Left ventricle myocardium inferior (tissue), 1 donor: ENCODE measurements at places on chromosomes 12 and 14.
A peak's percentile ranks its signal among the peaks of the same experiment; 100 is the strongest.

DNA sequence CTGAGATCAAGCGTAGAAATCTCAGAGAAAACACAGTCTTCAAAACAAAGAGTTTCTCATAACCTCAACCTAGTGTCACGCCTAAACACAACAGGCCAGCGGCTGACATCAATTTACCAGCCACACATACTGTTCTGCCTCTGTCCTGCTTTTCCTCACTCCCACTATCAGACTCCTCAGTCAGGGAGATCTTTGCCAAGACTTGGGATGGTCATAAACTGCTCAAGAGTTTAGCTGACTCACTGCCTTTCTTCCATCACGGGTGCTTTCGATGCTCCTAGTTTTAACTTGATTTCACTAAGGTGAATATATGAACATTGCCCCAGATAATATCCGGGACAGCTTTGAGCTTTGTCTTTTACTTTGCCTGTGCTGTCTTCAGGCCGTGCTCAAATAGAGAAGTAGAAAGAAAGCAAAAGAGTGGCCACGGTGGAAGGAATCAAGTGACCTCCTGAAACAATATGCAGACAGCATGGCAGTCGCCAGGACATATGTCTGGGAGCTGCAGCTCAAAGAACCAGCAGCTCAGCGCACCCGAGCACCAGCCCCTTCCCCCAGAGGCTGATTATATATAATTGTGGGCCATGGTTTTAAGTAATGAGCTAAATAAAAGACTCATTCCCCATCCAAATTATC, 12.1 kb downstream of the MDM1 start:
- DNase-seq = peak; percentile 19

- DNase-seq = no peak
These were observed 18.3 kb upstream of the ATP2A2 start for GRCh38 chr12:110262442-110263388.

GRCh38 chr12:119786539-119786938, 90.6 kb downstream of the CIT start:
- DNase-seq = peak; percentile 18

GRCh38 chr12:48934312-48934706, 9.0 kb upstream of the FKBP11 start:
- no peak for DNase-seq

DNA sequence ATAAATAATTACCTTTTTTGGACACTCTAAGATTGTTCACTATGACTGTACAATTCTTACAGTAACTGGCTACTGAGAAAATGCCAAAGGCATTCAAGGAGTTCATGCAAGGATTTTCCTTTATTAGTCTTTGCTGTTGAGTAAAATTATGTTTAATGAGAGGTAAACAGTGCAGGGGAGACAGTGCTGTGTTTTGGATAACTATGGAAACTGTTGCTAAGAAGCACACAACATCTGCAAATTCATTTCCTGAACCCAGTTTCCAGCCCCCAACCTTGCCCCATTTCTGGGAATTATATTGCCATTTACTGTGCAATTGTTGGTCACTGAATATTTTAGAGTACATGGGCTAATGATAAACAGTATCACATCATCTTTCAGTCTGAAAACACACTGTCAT, 1005.8 kb downstream of the TRHDE start:
- no peak for DNase-seq

DNA sequence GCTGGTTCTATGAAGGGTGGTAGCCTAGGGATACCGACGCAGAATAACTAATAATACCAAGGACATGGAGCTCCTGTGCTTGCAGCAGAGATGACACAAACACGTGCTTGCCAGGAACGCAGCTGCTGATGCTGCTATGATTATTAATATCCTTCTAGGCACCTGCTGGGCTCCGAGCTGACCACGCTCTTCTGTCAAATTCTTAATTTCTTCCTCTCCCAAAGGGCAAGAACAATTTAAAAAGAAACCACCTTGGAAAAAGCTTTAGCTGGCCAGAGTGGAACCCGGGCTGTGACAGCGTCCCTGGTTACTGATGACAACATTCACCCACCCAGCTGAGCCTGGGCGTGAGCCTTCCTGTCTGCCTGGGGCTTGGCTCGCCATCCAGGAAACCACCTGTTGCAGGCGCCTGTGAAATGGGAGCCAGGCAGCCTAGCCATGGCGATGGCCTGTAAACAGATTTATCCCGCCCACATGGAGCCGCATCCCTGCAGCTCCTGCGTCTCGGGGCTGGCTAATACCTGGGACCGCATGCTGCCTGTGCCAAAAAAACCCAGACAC, 28.8 kb downstream of the CLMN start:
- DNase-seq = peak; percentile 64

GRCh38 chr12:93177208-93178153, 200.2 kb upstream of the NUDT4 start:
- DNase-seq = no peak

DNA sequence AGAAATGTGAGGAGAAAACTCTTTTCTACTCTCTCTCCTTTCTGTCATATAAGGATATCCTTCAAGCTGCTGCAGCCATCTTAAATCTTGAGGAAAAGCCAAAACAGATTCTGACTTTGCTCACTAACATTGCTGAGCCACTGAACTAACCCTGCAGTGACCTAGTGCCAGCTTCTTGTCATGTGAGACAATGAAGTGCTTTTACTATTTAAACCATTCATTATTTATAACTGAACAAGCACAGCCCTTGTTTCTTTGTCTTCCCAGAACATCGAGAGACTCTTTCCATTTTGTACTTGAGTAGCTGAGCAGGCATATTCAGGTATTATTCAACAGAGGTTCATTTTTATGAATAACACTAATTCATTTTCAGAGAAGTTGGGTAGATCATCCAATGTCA, 455.0 kb upstream of the TMPO start:
- no peak for DNase-seq

DNA sequence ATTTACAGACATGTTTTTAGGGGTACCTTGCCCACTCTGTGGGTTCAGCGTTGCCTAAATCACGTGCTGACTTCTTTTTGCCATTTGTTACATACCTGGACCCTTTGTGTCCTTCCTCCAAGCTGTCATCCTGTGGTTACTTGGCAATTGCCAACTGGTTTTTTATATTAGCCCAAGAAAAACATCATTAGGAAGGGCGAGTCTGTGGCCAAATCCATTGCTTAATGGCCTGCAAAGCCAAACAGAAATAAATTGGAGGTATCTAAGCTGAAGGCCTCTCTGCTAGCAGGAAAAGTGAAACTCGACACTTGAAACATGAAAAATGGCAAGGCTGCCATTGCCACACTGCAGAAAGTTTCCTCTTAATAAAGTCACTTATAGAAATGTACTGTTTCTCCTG, 190.4 kb downstream of the NUAK1 start:
- DNase-seq = no peak

GRCh38 chr12:50806176-50806575, 36.5 kb upstream of the TMPRSS12 start:
- no peak for DNase-seq

DNA sequence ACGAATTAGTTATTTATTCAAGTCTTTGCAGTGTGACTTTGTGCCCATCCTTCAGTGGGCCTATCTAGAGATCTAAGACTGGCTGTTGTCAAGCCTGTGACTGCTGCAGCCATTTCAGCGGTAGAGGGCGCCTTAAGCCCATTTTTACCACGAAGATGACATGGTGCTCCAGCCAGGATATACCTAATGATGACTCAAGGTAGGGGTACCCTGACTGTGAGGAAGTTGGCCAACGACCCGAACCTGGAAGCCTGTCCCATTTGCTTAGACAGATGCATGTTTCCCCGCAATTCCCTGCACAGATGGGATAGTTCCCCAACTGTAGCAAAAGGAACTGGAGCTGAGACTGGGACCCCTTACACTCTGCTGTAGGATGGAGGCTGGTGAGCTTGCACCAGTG, 41.3 kb downstream of the RAB3IP start:
- no peak for DNase-seq

GRCh38 chr12:24909667-24910066, 39.2 kb downstream of the BCAT1 start:
- DNase-seq = peak; percentile 38
